ENCODE measurements at places on chromosomes 2 and 18.

DNA sequence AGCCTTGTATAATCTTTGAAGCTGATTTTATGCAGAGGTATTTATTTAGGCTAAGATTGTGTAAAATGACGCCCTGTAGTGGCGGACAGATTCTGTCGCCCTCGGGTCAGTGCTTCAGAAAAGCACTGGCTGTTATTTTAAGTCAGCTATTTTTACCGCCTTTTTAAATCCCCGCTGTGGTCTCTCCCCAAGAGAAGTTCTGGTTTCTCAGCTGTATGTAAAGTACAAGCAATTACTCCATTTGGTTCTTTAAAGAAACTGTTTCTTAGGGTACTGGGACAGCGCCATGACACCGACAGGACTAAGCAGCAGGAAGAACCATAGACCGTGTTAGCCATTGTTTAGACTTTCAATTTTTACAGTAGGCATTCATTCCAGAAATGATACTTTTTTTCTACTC is 65.0 kb downstream of the UGGT1 start:
- DNase-seq: no peak

GRCh38 chr2:201059961-201060755 is 11.3 kb downstream of the HYCC2 start:
- no peak for DNase-seq

DNA sequence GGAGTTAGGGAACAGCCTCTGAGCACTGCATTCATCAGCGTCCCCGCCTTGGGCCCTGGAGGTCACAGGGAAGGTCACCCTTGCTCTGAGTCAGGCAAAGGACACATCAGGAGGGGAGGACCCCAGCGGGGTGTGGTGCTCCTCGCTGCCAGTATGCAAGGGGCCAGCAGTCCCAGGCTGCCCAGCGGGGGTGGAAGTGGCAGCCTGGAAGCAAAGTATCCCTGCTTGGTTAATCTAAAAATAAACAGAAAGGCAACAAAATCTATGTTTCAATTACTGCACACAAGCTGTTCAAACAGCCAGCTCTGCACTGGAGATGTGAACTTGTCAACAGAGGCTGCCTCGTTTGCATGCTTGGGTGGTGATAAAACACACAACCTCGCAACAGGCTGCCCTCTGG is 164.1 kb downstream of the KLHL29 start:
- no peak for DNase-seq

- no peak for DNase-seq
Measured at GRCh38 chr2:54969940-54970338, 80.3 kb downstream of the RTN4 start.

DNA sequence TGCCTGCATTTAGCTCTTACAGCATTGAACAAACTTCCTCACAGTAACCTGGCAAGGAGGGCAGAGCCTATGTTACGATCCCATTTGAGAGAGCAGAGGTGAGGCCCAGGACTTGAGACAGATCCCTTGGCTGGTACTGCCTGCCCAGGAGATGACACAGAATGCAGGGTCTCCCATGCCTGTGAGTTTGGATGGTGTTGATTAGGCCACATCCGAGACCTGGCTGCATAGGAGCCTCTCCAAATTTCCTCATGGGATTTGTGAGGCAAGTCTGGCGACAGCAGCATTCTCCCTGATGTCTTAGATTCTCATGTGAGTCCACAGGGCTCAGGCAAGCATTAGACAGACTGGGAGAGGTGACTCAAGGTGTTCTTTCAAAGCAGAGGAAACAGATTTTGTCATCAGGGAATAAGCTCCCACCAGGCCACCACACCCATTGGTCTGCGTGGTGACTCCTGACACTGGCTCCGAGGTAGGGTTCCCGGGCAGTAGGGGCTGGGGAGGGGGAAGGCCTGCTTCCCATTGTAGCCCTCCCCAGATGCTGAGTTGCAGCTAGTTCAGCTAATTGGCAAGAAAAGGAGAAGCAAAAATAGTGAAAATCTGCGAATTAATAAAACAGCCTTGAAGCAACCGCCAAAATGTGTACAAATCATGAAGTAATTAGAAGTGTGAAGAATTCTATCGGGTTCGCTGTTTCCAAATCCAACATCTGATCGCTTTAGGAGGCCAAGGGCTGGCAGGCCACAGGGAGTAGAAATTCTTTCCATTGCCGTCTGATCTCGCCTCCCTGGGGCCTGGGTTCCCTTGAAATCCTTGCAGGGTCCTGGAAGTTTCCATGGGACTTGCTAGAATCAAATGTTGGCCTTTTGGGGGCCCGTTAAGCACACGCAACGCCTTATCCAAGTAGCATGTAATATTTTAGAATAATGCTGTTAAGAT is 68.0 kb downstream of the MAPK4 start:
- no peak for DNase-seq

- no peak for DNase-seq
Measured at GRCh38 chr2:237012577-237013267, 73.0 kb upstream of the COPS8 start.

DNA sequence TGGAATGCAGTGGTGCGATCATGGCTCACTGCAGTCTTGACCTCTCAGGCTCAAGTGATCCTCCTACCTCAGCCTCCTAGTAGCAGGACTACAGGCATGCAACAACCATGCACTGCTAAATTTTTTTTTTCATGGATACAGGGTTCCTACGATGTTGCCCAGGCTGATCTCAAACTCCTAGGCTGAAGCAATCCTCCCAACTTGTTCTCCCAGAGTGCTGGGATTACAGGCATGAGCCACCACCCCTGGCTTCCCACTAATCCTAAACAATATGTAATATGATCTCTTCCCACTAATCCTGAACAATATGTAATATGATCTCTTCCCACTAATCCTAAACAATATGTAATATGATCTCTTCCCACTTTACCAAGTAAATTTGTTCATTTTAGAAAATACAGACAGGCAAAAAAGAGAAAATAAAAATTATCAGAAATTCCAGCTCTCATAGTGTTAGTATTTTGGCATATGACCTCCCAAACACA is 33.7 kb upstream of the C18orf32 start:
- DNase-seq: no peak

DNA sequence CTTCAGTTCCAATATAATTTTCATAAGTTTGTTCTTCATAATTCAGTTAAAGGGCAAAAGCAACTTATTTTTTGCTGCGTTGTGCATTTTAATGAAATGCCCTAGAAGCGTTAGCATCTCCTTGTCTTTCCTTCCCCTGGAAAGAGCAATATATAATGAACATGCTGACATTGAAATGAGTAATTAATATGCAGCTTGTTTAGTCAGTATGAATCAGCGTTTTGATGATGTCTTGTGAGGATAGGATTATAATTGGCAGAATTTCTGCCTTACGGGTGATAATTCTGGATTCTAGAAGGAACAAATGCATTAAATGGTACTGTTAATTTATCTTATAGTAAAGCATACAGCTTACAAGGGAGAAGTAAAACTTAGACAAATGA is 152.3 kb upstream of the MMADHC start:
- DNase-seq: no peak

- no peak for DNase-seq
Measured at GRCh38 chr2:219368690-219369191, 19.0 kb downstream of the DNPEP start.

DNA sequence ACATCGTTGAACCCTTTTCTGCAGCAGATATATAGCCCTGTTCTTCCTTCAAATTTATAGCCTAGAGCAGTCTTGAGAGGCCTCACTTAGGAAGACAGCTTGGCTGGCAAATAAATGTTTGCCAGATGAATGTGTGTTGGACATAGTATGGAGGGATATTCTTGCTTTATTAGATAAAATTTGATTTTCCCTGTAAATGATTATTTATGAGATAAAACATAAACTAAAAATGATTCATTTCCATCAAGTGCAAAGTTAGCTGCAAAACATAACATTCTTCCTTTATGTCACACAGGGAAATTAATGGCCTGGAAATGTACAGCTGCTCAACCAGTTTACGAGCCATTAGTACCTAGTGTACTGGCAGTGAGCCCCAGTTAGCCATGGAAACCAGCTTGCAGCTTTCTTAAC is 82.5 kb downstream of the LIMS1 start:
- no peak for DNase-seq

- no peak for DNase-seq
Measured at GRCh38 chr2:23468474-23469141, 83.6 kb downstream of the KLHL29 start.

- no peak for DNase-seq
Measured at GRCh38 chr2:68756178-68756577, 21.6 kb downstream of the ARHGAP25 start.
